Immature natural killer cell (primary cell): ENCODE measurements at places on chromosomes 3 and 15. TPM values are rescaled to one million over a fixed set of nuclear protein-coding genes. Genes with fewer than 3 reads are reported as not detected.

The SCN10A gene
- polyA plus RNA-seq: not detected

The TTLL13 gene
- 0.23 TPM for polyA plus RNA-seq

The RPLP1 gene
- polyA plus RNA-seq: 537 TPM

The SLC22A13 gene
- not detected for polyA plus RNA-seq

GRCh38 chr3:175526609-175527280, 667.6 kb downstream of the NAALADL2 start:
- DNase-seq: no peak

GRCh38 chr3:197367081-197367780, 68.8 kb upstream of the DLG1 start:
- no peak for DNase-seq

DNA sequence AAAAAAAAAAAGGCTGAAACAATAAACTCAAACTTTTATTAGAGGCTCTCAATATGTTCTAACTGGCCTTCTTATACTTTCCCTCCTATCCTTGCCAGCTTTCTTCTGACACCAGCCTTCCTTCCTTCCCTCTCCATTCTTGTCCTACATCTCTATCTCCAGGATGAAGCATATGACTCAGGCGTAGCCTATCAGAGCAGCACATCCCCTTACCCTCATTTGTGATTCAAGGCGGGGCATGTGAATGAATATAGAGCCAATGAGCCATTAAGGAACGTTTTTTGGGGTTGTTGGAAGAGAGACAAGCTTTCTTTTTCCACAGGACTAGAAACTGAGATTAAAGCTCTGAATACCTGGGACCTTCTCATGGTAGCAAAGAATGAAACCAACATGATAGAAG, 25.1 kb upstream of the KCNMB3 start:
- DNase-seq: no peak

- no peak for DNase-seq
These were observed 189.0 kb downstream of the VGLL3 start for GRCh38 chr3:86801921-86802320.

GRCh38 chr3:50584391-50584790, 15.1 kb downstream of the HEMK1 start:
- no peak for DNase-seq

DNA sequence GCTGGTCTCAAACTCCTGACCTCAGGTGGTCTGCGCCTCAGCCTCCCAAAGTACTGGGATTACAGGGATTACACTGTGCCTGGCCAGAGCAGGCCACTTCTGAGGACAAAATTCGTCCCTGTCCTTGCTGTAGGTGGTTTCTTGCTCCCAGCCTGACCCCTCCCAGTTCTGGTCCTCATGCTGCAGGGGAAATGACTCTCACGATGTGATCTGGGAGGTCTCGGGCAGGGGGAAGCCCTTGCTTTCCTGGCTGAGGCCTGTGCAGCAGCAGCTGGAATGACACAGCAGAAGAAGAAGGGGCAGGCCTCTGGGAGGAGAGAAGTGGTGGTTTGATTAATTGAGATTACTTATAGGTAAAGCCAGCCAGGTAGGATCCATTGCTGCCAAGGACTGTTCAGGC, 39.3 kb downstream of the MEGF11 start:
- DNase-seq: no peak

DNA sequence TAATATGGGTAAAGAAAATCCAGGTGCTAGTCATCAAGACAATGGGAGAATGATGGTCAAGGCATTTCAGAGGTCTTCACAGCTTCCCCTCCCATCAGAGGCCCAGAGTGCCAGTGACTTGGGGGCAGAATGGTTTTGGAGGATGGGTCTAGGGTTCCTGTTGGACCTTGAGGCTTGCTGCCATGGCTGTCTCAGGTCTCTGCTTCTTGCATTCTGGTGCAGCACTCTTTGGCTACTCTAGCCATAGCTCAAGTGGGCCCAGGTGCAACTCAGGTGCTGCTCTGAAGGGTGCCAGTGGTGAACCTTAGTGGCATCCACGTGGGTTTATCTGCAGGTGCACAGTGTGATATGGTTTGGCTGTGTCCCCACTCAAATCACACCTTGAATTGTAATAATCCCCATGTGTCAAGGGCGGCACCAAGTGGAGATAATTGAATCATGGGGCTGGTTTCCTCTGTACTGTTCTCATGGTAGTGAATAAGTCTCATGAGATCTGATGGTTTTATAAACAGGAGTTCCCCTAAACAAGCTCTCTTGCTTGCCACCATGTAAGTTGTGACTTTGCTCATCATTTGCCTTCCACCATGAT, 48.5 kb upstream of the PEX5L start:
- DNase-seq: no peak

DNA sequence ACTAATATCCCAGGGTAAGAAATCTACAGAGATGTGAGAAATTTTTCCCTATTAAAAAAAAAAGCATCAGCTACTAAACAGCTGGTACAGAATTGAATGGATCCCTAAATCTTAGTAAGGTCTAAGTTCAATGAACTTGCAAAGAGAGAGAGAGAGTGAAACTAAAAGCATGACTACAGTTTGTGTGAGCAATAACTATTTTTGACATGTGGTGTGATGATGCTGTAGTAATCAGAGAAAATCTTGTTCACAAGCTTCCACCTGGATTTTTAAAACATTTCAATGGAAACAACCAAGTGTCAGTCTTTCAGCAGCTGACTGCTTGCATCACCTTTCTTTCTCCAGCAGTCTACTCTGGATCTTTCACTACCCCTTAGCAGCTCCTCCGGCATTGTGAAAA, 45.2 kb upstream of the ABI3BP start:
- DNase-seq: no peak
